ENCODE measurements at places on chromosomes 4 and X.

- DNase-seq, result peak; percentile 77
Observed at GRCh38 chrX:12974796-12975669, at the start of gene TMSB4X. TMSB4X (plus strand) TSS chrX:12975110.

GRCh38 chrX:22999696-23000223, at the start of gene DDX53:
DDX53 (plus strand) TSS chrX:22999960; CDS start chrX:23000058, 98 bp downstream.
- no peak for DNase-seq

- DNase-seq, result no peak
Observed at GRCh38 chr4:1409079-1409478, 2.8 kb upstream of the NKX1-1 start.

DNA sequence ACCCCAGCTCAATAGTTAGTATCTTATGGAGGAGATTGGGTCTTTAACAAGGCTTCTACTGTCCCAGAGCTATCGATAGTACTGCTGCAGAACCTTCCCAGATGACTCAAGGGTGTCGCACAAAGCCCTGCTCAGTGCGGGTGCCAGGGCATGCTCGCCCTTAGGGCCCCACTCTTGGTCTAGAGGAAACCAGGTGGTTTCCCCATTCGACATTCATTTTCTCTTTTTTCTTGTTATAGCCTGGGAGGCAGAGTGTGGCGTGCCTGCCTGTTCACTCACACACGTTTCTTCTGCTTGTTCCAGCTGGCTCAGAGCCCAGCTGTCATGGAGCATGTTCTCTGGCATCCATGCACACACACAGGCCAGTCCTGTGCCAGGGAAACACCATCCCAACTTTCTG, 144.5 kb downstream of the SMIM20 start:
- DNase-seq, result no peak

DNA sequence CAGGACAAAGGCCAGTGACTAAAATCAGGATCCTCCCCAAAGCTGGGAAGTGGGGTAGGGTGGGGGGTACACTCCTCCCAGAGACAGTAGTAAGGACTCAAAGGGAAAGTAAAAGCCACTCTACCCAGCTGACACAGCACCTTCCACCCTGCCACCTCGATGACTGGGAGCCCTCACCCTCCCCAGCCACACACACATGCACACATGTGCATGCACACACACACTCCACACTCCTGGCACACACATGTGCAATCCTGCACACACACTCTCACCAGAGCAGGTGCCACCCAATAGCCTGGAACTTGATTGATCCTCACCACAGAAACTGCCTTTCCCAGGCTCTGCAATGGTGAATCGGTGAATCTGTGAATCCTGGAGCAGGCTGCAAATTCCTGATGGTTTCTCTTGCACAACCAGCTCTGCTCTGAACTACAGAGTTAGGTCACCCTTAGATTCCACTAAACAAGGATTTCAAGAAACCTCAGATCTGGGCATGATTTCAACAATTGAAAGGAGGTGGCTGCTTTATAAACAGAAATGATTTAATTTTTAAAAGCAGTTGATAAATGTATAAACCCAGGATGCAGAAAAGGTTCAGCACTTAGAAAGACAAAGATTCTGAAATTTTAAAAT, 21.5 kb downstream of the AMOT start:
- DNase-seq, result no peak

GRCh38 chr4:8439914-8440491, 520 bp downstream of the ACOX3 start:
- no peak for DNase-seq

DNA sequence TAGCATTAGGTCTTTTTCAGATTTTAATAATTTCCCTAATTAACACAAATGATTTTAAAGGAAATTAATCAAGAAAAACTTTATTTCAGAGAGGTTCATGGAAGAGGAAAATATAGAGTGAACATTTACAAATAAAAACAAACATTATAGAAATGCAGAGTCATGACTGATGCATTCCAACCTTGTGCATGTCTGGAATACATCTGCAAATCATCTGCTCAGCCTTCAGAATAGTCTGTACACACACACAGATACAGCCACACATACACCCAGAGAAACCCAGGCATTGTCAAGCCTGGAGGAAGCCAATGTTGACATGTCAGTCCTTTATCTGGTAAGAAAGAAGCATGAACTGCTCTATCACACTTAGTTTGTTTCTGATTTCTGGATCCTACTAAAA, 61.3 kb upstream of the NFKB1 start:
- DNase-seq, result no peak

DNA sequence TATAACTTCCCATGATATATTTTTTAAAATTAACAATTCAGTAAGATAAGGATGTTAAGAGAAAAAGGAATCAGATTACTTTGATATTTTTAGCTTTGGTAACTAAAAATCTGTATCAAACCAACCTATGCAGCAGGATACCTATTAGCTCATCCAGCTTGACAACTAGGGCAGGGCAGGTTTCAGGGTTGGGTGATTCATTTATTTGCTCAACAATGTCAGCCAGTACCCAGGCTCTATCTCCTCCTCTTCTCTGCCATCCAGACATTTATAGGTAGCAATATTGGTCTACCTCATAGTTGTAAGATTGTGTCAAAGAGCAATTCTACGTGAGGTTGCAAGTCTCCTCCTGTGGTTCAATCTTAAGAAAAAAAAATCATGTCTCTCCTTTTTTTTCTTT, 421.9 kb downstream of the ANKRD50 start:
- no peak for DNase-seq

All from C1 segment of cervical spinal cord (tissue), 14 donors.